ENCODE measurements at places on chromosomes 7 and 10.
A peak's percentile ranks its signal among the peaks of the same experiment; 100 is the strongest.

DNA sequence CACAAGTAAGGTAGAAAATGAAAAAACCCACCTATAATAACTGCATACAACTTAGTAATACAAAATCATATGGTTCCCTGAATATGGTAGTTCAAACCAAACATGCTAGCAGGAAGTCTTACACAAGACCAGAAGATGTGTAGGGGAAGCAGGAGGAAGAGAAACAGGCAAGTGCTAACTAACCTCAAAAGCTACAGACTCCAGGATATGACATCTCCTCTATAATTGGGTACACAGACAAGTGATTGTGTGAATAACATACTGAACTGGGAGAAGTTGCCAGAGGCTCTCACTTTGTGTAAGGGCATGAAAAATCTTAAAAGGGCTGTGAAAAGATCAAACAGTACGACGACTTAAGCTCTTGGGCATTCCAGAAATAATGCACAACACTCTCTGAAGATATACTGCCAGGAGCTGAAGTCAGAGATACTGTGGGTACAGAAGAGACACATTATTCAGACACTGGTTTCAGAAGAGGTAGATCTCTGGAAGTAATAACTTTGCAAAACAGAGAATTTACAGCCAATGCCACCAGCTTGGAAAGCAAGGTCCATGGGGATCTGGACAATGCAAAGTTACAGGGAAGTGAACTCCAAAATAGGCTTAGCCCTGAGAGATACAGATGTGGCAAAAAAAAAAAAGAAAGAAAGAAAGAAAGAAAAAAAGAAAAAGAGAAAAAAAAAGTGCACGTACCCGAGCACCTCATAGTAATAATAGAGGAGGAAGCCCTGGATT lies 767.2 kb downstream of the TNS3 start:
- no peak for DNase-seq

DNA sequence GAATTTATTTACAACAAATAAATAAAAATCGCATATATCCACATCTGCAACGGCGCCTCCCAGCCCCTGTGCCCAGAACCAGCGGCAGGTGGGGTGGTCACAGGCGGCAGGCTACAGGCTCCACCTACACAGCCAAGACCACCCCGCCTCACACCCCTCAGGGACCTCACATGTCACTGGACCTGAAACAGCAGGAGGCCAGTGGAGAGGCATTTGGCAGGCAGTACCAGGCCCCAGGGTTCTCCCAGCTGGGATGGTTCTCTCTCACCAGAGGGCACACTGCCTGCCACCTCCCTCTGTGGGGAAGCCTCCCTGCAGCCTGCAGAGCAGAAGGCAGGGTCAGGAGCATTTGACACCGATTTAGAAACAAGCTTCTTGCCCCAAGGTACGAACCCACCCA lies 81.5 kb downstream of the MAD1L1 start:
- DNase-seq: no peak

- no peak for DNase-seq
These were observed 2.1 kb downstream of the ADK start for GRCh38 chr10:74153123-74153522.

DNA sequence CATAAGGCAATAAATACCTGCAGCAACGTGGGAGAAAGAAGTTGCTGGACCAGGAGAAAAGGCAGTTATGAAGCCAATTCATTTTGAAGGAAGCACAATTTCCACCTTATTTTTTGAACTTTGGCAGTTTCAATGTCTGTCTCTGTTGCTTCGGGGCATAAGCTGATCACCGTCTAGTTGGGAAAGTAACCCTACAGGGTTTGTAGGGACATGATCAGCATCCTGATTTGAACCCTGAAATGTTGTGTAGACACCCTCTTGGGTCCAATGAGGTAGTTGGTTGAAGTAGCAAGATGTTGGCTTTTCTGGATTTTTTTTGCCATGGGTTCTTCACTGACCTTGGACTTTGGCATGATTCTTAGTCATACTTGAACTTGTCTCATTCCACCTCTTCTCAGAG lies 13.0 kb downstream of the DUSP5 start:
- no peak for DNase-seq

DNA sequence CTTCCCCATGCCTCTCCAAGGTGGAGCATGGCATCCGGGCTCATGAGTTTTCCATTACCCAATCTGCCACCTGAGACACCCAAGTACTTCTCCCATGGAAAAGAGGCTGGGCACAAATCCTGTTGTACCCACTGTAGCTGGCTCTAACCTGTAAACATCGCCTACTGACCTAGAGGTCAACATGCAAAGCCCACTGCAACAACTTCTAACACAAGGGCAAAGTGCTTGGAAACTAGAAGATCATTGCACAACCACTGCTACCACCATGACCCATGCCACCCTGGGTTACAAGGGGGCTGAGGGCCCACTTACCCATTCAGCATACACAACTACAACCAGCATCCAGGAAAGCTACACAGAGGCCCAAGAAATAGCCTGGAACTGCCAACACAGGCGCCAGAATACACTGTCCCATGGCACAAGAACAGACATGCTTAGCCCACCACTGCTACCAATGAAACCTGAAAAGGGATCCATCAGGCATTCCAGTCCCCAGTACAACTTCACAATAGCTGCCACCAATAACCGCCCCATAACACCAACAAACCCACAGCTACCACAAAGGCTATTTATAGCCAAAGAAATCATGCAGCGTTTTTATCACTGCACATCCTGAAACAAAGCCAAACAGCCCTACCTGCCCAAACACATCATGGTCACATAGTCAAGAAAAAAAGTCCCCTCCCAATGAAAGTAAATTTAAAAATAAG lies 63.4 kb downstream of the RNF32 start:
- no peak for DNase-seq

- no peak for DNase-seq
These were observed 227.1 kb downstream of the FANK1 start for GRCh38 chr10:126123466-126123865.

DNA sequence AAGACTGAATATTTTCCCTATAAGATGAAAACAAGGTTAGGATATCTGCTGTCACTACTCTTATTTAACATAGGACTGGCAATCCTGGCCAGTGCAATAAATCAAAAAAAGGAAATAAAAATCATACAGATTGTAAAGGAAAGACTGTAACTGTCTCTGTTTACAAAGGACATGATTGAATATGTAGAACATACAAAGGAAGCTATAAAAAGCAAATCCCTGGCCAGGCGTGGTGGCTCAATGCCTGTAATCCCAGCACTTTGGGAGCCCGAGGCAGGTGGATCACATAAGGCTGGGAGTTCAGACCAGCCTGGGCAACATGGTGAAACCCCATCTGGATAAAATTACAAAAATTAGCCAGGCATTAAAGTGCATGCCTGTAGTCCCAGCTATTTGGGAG lies 15.8 kb downstream of the ZNF485 start:
- DNase-seq: no peak

DNA sequence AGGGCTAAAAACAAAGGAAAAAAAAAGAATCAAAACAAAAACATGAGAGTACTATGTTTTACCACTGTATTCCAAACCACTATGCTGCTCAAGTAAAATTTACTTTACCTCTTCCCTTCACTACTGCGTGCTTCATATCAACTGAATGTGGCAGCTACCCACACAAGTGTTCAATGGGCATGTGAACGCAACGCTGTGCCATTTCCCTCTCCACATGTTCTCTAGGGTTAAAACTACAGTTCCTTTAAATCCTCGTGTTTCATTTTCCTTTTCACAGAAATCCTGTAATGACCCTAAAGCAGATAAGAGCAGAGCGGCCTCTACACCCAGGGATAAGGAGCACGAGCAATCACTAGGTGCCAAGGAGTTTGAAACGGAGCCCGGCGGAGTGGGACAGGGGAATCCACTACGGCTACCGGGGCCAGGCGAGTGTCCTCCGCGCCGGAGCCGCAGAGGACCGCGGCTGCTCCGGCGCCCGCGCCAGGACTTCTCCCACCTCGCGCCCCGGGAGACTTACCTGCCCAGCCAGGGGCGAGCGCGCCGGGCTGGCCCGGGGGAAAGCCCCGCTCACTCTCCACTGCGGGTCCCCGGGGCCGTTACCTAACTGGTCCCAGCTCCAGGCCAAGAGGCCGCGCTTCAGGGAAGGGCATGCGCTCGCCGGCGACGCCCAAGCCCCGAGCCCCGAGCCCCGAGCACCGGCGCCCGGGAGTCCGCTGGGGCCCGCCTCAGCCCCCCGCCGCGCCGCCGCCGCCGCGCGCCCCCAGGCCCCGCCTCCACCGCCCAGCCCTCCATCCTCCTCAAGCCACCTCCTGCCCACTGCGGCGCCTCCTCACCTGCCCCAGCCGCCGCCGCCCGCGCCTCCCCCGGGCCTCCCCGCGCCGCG lies 711 bp downstream of the NAMPT start:
- peak; percentile 48 for DNase-seq

DNA sequence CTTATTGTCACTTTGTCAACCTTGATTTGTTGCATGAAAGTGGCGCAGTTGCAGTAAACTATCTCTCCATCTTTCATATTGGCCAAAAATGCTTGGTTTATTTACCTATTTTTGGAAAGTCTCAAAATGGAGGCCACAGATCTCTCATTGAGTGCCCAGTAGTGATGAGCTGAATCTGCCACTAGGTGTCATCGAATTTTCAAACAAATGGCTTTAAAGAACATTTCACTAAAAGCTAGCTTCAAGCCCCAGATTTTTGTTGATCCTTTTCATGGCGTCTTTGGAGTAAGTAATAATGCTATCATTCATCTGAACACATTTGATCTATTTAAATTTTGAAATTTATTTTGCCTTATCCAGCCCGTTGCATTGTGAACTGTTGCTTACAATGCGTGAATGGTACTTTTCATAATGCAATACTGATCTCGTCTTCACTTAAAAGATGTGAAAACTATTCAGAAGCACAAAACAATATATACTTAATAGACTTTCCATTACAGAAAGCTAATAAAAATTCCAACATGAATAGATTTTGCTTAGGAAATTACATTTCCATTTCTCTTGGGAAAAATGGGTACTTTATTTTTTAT lies 236.2 kb downstream of the DNAJB9 start:
- DNase-seq: no peak

- no peak for DNase-seq
These were observed 97.0 kb downstream of the NPSR1 start for GRCh38 chr7:34755008-34755407.

DNA sequence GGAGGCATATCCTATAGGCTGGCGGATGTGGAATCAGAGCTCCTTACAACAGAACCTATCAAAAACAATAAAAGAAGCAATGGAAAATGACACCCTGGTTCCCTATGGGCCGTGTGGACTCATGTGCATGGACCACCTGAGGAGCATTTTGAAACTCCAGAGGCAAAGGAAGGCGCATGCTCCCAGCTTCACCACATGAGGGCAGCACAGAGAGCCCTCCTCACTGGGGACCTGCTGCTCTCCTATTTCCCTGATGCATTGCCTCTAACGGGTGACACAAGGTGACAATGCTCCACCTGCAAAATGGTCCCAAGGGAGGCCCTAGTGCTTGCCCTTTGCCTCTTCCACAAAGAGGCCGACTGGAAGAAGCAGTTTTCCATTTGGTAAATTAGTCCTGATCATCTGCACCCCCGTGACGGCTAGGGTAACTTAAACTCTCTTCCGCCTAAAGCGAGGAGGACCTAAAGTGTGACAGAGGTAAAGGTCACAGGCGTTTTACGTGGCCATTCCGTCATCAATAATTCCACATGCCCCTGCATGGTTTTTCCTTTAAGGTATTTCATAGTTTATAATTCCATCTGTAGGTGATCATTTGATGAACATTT lies 67.7 kb downstream of the GPAM start:
- DNase-seq: peak; percentile 32

- DNase-seq: no peak
These were observed 75.8 kb downstream of the LSMEM1 start for GRCh38 chr7:112556633-112557032.

- no peak for DNase-seq
These were observed at the start of gene VAX1 for GRCh38 chr10:117137911-117138642. Gene VAX1, minus strand, starts transcription at chr10:117138270. Its CDS starts 214 bp downstream, at chr10:117138056.

GRCh38 chr7:69457595-69458504 lies 140.4 kb upstream of the AUTS2 start:
- no peak for DNase-seq

- DNase-seq: no peak
These were observed 6.1 kb downstream of the NYAP1 start for GRCh38 chr7:100489824-100490223.

GRCh38 chr10:97780841-97781617 lies 9.2 kb upstream of the SFRP5 start:
- no peak for DNase-seq

DNA sequence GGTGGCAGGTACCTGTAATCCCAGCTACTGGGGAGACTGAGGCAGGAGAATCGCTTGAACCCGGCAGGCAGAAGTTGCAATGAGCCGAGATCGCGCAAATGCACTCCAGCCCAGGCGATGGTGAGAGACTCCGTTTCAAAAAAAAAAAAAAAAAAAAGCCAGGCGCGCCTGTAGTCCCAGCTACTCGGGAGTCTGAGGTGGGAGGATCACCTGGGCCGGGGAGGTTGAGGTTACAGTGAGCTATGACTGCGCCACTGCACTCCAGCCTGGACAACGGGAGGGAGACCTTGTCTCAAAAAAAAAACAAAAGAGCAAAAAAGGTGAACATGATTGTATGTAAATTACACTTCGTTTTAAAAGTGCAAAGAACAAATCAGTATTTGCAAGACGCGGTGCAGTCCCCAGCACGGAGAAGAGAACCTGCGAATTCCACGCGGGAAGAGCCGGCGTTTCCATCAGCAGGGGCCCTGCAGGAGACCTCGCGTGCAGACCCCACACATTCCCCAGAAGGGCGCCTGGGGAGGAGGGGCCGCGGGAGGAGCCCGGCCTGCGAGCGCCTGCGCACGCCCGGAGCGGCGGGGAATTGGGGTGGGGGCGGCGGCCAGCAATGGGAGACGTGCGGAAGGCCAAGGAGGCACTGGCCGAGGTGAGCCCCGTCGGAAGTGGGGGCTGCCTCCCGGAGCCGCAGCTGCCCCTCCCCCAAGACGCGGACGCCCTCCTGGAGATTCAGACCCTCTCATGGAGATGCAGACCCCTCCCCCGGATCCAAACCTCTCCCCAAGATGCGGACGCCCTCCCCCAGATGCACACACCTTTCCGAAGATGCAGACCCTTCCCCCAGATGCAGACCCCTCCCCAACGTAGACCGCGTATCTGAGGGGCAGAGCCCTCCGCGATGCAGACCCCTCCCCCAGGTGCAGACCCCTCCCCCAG lies 16.7 kb upstream of the SUN1 start:
- DNase-seq: peak; percentile 31
